ENCODE measurements at places on chromosomes 11 and 22.

DNA sequence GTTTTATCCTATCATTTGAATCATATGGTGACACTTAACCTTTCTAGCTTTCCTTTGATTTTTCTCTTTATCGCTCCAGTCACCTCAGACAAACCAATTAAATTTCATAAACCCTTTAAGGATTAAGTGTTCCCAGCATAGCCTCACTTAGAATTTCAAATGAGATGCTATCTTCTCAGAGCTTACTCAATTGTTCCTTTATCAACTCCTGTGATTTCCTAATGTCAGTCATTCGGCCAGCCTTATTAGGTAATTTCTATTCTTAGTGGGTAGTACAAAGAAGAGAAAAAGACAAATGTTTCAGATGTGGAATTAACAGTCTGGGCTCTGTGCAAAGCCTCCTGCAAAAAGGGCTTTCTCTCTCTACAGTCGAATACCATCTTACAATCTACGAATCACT is 77.1 kb upstream of the CCDC90B start:
- DNase-seq: peak; percentile 43

DNA sequence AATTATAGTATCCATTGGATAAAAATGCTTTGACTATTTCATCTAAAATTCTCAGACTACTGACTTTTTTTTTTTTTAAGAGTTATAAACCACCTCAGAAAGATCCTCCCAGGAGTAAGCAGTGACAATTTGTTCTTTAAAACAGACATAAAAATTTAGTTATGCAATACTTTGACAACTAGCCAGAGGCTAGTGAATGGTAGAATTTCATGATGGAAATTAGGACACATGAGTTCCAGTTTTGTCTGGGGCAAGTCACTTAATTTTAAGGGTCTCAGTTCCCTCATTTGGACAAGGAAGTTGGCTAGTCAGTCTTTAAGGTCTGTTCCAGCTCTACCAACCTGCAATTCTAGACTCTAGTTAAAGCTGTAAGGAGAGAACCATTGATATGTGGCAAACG is 2.9 kb downstream of the IL18 start:
- no peak for DNase-seq

DNA sequence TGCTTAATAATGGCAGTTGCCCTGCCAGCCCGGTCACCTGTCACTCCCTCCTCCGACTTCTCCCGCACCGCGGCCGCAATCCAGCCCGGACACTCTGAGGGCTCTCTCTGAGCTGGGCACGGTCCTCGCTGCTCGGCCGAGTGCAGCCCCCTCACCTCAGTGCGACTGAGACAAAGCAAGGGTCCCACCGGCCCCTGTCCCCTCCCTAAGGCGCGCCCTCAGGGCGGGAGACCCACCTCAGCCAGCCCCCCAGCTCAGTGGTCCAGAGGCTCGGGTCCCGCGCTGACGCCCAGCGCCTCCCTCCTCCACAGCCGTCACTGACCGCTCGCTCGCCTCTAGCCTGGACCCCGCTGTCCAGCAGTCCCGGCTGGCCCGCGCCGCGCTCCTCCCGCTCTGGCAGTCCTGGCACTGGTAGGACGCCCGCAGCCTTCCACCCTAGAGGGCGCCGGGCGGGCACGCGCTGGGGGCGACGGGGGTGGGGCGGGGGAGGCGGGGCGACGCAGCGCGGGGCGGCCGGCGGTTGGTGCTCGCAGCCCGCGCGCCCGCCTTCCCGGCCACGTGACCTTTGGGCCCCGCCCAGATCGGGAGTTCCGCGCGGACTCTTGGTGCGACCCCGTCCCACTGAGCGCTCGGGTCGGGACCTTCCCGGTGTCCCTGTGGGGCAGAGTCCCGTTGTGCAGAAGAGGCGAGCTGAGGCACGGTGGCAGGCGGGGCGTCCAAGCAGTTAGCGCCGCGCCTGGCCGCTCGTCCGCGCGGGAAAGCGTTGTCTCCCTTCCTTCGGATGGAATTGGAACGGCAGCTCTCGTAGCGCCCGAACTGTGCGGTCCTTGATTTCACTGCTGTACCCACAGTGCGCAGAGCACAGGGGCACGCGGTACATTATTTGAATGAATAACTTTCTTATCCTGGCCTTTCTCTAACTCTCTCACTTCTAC is 7.8 kb upstream of the L3MBTL2 start:
- DNase-seq: peak; percentile 83

GRCh38 chr11:117823294-117823945 is 1.1 kb downstream of the FXYD2 start:
- no peak for DNase-seq

DNA sequence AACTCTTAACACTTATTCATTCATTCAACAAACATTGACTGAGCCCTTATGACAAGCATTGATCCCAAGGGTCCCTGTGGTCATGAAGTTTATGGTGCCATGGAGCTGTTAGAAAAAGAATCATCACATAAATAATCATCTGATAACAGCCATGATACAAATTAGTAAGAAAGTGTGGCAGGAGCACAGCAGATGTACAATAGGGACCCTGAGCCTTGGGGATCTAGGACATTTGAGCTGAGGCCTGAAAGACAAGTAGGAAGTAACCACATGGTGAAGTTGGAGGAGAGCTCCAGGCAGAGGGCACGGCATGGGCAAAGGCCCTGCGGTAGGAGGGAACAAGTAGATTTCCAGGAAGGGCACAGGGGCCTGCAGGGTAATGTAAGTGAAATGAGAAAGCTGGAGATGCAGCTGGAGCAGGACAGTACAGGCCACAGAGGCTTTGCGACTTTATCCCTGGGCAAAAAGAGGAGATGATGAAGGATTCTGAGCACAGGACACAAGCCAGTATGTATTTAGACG is 6.8 kb upstream of the TCF20 start:
- no peak for DNase-seq
